Suprapubic skin (tissue), 4 donors: ENCODE measurements at places on chromosomes 13 and 19.

- DNase-seq: no peak
These were observed 3.8 kb upstream of the PRR12 start for GRCh38 chr19:49587227-49587626.

- DNase-seq: no peak
These were observed 246.1 kb upstream of the MAB21L1 start for GRCh38 chr13:35722458-35723052.

DNA sequence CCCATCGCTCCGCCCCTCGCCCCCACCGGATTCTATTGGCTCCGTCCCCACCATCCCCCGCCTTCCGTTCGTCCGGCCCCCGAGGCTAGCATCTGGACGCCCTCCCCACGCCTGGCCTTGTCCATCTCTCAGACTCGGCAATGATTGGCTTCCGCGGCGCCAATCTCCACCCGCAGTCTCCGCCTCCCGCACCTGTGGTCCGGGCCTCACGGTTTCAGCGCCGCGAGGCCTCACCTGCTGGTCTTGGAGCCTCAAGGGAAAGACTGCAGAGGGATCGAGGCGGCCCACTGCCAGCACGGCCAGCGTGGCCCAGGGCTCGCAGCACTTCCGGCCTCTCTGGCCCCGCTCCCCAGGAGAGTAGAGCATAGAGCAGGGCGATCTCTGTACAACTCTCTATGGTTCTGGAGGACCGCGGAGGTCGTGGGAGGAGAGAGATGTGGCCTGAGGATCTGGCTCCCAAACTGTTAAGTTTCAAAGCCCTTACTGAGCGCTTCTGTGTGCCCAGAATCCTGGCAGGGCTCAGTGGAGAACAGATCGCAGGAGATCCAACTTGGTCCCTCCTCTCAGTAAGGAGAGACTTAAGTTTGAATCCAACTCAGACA, at the start of gene ERCC1:
Gene ERCC1, minus strand, starts transcription at position 329 of the 602 bp plus-strand sequence. CDS start 543 bp downstream, outside the sequence.
- DNase-seq: no peak

- no peak for DNase-seq
These were observed 56.5 kb upstream of the HTR2A start for GRCh38 chr13:46953331-46953730.

DNA sequence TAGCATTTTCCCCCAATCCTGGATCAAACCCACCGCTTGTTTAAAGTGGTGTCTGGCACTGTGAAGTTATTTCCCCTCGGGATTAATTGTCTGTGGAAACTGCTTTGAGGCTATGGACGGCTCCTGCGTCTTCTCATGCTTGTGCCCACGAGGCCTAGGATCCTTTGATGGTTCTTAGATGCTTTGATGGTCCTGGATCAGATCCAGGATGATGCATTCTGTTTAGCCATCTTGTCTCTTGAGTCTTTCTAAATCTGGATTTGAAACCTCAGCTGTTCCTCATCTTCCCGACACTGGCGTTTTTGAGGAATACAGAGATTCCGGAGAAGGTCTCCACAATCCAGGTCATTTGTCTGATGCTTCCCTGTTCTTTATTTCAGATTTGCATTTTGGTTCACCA, 36.1 kb upstream of the USP29 start:
- no peak for DNase-seq

- no peak for DNase-seq
These were observed 77.1 kb downstream of the FNDC3A start for GRCh38 chr13:49052813-49053212.

- no peak for DNase-seq
These were observed 45.0 kb upstream of the TDRD3 start for GRCh38 chr13:60351855-60352615.
